ENCODE measurements at places on chromosomes 3 and 15.

DNA sequence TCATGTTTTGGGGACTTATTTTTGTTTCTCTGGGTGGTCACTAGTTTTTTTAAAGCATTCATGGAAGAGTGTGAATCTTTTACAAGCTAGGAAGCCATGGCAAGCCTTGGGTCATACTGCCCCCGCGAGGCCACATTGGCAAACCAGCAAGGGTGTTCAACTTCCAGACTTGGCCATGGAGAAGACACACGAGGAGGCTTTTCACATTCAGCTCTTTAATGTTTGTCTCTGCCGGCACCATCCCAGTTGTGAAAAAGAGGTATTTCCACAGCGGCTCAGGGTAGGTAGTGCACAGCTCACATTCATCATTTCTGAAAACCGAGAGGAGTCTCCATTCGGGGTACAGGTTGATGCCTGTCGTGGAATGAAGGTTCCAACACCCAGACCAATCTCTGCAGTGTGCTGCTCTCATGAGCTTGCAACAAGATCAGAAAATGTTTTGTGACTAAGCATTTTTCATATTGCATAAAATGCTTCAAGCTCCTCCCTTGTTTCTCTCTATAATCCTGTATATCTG is 7.7 kb downstream of the CCR5 start:
- DNase-seq: peak; percentile 46

GRCh38 chr3:18111796-18112232 is 313.3 kb downstream of the SATB1 start:
- no peak for DNase-seq

DNA sequence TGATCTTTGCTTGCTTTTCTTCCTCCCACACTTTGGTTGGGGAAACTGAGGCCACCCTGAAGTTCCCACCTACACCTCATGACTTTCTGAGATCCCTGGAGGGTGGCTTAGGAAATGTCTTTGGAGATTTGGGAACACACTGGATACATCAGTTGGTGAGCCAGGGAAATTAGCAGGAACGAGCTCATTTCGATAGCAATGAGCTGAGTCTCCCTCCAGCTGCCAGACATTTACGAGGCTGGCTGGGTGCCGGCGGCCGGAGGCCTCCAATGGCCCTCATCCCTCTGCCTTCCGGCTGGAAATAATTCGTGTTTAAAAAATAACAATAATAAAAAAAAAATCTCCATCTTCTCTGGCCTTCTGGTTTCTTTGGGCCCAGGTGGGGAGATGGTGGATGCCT is 38.8 kb downstream of the SMAD6 start:
- DNase-seq: no peak

GRCh38 chr3:106963442-106963841 is 413.8 kb upstream of the CCDC54 start:
- DNase-seq: no peak

- no peak for DNase-seq
These were observed 381.6 kb downstream of the FOXP1 start for GRCh38 chr3:71201939-71202338.

- no peak for DNase-seq
These were observed 17.5 kb upstream of the RAD18 start for GRCh38 chr3:8980756-8981257.

DNA sequence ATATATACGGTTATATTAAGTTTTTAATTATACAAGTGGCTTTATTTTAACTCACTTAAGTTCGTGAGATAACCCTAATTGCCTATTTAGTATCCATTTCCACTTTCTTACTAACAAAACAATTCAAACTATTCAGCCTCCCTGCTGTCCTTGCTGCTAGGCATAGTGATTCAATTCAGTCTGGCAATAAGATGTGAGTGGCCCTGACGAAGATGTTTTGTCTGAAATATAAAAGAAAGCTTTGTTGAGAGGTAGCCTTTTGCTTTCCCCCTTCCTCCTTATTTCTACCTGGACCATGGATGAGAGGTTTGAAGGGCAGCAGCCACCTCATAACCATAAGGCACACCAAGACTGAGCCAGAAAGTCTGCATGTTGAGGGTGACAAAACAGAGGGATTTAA is 89.3 kb upstream of the TRIM42 start:
- DNase-seq: no peak

DNA sequence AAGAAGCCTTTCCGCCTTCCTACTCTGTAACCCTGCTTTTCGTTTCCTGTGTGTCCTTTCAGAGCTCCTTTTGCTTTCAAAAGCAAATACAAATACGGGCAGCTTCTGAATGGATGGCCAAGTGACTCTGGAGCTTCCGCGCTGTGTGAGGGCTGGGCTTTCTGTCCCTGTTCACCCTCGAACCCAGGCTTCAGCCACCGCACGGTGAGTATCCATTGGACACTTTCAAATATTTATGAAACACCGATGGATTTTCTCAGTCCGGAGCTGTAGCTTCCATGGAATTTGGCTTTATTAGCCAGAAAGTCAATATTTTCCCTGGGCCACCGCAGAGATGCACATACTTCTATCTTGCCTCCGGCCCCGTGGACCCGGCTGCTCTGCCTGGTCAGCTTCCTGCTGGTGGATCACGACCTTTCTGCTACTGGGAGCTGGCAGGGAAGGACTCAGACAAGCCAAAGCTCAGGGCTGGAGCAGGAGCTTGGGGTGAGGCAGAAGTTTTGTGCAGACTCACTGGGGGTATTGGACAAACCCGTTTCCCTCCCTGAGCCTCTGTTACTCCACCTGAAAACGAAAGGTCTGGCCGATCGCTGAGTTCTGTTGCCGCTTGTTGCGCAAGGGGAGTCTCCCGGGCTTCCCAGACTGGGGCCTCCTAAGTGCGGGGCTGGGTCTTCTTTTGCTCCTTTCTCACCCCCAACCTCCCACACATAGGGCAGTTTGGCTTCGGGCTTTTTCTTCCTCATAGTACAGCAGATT is 63.6 kb downstream of the LINGO1 start:
- DNase-seq: no peak

DNA sequence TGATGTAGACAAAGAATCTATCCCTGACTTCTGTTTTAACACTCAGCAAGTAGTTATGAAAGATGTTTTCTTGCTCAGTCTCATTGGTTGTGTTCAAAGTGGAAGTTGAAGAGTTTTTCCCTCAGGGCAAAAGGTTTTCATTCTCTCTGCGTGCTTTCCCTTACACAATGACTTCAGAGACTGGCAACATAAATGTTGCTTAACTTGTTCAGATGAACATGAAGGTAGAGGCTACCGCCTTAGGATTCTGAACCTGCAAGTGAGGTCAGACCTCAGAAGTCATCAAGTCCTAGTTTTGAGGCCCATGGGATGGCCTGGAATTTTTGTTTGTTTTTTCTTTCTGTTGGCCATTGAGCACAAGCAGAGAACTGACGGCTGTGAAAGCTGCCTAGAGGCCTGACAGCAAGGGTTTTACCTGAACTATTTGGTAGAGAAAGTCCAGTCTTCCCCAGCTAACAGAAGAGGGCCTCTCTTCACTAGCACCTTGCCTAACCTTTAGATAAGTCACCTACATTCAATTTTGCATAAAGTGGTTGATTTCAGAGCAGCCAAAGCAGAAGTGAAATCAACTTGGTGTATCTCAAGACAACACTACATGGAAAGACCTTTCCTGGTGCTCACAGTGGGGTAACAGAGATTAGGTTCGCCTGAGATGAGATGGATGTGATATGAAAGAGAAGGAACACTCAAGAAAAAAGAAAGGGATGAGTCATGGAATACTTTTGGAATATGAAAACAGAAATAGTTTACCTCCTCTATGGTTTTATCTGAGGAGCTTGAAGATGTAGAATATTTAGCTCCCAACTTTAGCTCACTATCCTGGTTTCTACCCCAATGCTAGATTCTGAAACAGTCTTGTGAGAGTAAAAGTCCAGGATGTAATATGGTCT is 53.6 kb upstream of the AP4E1 start:
- no peak for DNase-seq

DNA sequence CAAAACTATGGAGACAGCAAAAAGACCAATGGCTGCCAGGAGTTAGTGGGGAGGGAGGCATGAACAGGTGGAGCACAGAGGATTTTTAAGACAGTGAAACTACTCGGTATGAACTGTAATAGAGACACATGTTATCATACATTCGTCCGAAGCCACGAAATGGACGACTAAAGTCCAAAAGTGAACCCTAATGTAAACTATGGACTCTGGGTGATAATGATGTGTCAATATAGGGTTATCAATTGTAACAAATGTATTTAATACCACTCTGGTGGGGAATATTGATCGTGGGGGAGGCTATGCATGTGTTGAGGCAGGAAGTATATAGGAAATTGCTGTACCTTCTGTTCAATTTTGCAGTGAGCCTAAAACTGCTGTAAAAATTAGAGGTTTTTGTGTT is 107.0 kb downstream of the CPN2 start:
- no peak for DNase-seq

DNA sequence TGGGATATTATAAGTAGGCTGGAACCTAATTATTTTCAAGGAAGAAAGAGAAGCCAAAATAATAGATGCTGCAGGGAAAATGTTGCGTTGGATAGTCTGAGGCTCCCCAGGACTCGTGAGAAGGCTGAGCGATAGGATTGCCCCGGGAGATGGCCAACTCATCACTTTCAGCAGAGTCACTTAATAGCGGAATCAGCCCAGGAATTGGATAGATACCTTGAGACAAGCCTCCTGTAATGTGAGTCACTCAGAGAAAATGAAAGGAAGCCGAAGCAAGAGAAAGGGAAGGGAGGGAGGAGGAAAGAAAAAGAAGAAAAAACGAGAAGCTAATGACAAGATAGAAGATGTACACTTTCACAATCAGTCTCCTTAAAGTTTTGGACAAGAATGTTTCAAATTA is 94.3 kb downstream of the SQOR start:
- peak; percentile 23 for DNase-seq

DNA sequence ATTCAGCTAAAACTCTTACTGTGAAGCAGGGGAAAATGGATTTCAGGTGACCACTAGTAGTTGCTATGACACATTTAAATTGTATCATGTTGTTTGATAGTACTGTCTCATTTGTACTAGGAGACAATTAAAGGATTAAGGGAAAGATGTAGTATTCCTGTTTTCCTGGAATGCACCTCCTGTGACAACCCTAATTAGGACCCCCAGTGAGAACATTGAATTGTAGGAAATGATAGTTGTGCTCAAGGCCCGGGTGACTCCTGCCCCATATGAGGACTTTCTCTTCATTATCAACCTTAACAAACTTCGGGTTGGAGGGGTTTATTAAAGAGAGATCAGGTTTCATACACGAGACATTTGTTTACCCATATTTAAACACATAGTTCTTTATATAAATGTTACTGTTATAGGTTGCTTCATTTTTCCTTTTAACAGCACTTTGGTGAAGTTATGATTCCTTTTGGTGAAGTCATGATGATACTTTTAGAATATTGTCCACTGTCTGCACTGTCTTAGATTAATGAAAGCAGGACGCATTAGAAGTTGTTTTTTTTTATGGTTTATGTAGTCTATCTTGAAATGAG is 392.6 kb upstream of the NAALADL2 start:
- no peak for DNase-seq

- DNase-seq: no peak
These were observed 49.4 kb upstream of the FLNB start for GRCh38 chr3:57958642-57959422.
